ENCODE measurements at places on chromosomes 6 and 20.

DNA sequence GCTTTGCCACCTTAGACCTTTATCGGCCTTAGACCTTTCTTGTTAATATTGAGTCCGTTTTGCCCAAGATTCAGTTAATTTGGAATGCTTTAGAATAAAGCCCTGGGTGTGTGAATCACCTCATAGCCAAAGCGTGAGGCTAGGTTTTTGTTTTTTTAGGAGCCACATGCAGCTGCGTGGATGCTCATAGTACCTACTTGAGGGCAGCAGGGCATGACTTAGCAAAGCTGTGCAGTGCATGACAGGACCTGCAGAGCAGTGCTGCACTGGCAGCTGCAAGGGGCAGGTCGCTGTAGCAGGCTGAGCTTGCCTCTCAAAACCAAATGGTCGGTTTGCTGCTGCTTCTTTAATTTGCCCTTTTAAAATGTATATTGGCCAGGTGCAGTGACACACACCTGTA lies 116.1 kb downstream of the JAG1 start:
- DNase-seq: no peak

DNA sequence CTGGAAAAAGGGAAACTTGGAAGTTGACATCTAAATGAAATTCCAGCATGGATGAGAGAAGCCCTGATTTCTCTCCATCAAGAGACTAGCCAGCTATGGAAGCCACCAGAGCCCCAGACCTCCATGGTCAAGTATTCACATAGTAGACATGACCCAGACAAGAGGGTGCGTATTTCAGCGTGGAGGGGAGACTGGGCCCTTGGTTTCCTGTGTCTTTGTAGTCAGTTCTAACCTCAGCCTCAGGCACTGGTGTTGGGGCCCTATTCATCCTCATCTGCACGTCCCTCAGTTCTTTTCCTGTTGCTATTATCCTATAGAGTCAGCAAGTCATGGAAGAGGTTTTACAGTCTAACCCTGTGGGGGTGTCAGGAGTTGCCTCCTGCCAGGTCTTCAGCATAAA lies 12.5 kb downstream of the GNL1 start:
- DNase-seq: no peak

GRCh38 chr20:5215672-5216304 lies 89.0 kb downstream of the CDS2 start:
- peak; percentile 15 for DNase-seq

GRCh38 chr6:157715728-157716164 lies 107.3 kb upstream of the SNX9 start:
- DNase-seq: peak; percentile 98
